ENCODE measurements at places on chromosomes 16 and 17.

- no peak for DNase-seq
Observed at GRCh38 chr17:47218896-47219430, 9.8 kb downstream of the MYL4 start.

GRCh38 chr17:78172249-78173051 lies 4.1 kb downstream of the SYNGR2 start:
- DNase-seq: no peak

DNA sequence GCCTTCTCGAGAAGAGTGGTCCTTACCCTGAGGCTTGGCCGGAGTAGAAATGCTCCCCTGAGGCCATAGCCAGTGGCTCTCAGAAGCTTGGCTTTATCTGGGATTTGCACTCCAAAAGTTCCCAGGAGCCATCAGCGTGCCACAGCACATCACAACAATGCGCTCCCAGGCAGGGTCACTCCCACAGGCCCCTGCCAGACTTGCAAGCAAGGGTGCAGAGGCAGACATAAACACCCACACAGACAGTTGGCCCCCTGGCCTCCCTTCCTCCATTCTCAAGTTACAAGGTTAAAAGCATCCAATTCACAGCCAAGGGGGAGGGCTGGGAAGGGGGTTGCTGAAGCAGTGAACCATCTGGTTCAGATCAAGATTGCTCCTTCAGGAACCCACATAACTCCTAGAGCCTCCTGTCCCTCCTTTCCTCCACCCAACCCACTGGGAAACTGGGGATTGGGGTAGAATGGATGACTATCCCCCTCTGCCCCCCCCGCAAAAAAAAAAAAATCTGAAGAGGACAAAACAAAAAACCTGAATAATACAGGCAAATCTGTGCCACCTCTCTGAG lies 1.8 kb downstream of the ST3GAL2 start:
- DNase-seq: no peak

- no peak for DNase-seq
Observed at GRCh38 chr17:28816540-28816939, 26.1 kb downstream of the FAM222B start.

- DNase-seq: no peak
Observed at GRCh38 chr17:36921095-36921851, 16.0 kb upstream of the LHX1 start.

GRCh38 chr17:37413875-37414519 lies 7.3 kb downstream of the TADA2A start:
- no peak for DNase-seq

GRCh38 chr16:50266337-50267091 lies at the start of gene ADCY7:
ADCY7 (plus strand) TSS chr16:50266551; CDS start chr16:50288180, 21,629 bp downstream.
- no peak for DNase-seq

DNA sequence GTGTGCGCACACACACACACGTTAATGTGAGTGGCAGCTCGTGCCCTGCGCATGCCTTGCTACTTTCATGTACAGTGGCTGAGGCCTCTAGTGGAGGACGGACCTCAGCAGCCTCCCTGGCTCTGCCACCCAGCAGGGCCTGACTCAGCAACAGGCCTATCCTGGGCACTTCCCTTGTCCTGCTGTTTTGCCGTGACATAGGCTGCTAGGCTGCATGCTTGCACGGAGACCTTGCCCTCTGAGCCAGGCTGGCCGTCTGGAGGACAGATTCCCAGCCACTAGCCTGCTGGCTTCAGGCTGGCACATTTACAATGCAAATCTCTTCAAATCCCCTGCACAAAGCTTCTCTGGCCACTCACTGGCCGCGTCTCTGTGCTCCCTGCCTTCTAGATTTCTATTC lies 9.5 kb downstream of the RNF213 start:
- DNase-seq: no peak

DNA sequence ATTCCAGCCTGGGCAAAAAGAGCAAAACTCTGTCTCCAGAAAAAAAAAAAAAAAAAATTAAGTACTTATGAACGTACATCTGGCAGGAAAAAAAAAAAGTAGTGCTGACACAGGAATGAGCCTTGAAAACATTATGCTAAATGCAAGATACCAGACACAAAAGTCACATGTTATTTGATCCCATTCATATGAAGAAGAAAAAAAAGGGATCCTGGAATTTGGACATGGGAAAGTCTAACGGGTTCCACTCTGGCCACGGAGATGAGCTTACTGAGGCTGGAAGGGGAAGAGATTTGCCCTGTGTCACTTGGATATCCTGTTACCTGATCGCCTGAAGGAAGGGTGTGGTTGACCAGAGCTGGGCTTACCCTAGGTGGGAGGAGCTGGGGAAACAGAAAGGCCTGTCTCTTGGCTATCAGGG lies 251.9 kb downstream of the PARN start:
- DNase-seq: no peak

DNA sequence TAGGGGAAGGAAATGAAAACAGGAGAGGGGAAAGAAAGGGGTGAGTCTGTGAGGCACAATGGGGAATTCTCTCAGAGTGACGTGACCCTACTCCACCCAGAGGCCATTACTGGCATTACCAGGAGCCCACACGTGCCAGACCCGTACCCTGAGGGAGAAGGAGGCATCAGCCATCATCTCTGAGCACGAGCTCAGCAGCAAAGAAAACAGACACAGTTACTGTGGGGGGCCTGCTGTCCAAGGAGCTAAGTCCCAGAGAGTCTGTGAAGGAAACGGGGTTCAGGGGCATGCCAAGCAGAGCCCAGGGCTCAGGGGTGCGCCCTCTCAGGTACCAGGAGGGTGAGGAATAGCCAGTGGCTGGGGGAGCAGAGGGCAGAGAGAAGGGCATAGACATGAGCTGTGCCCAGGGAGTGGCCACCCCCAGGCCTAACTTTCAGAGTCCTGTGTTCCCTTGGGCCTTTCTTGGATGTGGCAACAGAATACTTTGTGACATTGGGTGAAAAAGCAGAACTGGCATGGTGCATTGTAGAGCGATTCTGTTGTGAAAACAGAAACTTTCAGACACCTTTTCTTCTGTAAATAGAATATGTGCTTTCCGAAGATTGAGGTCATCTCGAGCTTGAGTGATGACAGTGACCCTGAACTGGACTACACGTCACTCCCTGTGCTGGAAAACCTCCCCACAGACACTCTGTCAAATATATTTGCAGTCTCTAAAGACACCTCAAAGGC lies 11.3 kb downstream of the TAF1C start:
- no peak for DNase-seq

DNA sequence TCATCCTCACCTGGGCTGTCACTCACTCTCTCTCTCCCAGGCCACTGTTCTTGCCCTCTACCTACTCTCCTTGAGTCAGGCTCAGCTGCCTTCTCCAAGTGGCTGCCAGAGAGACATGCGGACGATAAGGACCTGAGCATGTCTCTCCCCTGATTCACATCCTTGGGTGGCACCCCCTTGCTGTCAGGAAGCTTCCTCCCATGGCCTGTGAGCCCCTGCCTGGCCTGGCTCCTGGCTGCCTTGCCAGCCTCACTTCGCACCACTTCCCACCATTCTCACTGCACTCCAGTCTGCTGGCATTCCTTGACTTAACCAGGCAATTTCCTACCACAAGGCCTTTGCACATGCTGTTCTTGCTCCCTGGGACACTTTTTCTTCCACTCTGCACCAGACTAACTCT lies 2.7 kb upstream of the ALDH3A1 start:
- no peak for DNase-seq

DNA sequence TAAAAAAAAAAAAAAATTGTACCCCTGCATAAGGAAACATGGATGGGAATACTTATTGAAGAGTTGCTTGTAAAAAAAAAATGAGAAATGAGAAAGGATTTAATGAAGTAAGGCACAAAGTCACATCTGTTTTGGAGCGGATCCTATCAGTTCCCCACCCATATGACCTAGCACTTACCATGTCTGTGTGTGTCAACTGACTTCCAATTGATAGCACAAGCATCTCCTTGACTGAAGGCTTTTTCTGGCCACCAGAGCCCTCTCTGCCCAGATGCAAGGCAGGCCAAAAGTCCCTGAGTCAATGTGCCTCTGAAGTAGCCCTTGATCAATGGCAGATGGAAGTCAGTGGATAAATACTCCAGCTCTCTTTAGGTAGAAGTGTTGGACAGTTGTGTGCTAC lies 13.4 kb upstream of the NLK start:
- DNase-seq: no peak

- no peak for DNase-seq
Observed at GRCh38 chr16:86534779-86535615, 20.0 kb downstream of the MTHFSD start.

- no peak for DNase-seq
Observed at GRCh38 chr17:27552276-27552732, 78.7 kb upstream of the LGALS9 start.

DNA sequence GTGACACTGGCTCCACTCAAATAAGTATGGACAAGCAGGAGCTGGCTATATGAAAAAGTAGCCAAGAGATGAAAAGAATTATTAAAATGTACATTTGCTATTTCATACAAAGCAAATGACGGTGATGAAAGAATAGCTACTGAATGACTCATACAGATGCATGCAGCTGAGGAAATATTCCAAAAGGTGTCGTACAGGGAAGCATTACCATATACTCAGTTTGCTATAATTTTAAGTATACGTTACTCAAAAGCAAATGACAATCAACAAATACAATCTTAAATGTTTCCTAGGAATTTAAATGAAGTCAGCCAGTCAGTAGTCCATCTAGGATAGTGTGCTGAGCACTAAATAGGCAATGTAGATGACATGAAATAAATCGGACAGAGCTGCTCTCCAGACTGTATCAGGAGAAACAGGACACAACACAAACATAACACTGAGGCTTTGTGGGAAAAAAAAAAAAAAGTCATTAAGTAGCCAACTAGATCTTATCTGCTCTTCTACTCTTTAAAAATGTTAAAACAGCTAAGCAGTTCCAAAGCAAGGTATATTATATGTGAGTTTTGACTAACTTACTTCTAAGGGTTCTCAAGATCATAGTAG lies 65.0 kb downstream of the NCOR1 start:
- no peak for DNase-seq

All from right renal pelvis (tissue), 4 donors.